A549 treated with RU486 at 1 μM for 4 hours (cell line): ENCODE measurements at places on chromosomes 12 and 14. TPM values are rescaled to one million over a fixed set of nuclear protein-coding genes. Genes with fewer than 3 reads are reported as not detected.

OR4E2 gene
- total RNA-seq, result not detected in 5 replicates

SLIRP gene
- 401 to 517 TPM (median 411 TPM) in 5 replicates for total RNA-seq

GLS2 gene
- 0.09 to 0.76 TPM (median 0.16 TPM) in 5 replicates for total RNA-seq

IL31 gene
- not detected in 5 replicates for total RNA-seq

ARHGEF40 gene
- total RNA-seq, result 8.7 to 14.2 TPM (median 11.2 TPM) in 5 replicates

GLIPR1 gene
- total RNA-seq, result 24.7 to 34.6 TPM (median 29.9 TPM) in 5 replicates
